ENCODE measurements at places on chromosomes 2 and 18. TPM values are rescaled to one million over a fixed set of nuclear protein-coding genes. Genes with fewer than 3 reads are reported as not detected.

FOXD4L1 gene
- total RNA-seq = 0.03 TPM

DNA sequence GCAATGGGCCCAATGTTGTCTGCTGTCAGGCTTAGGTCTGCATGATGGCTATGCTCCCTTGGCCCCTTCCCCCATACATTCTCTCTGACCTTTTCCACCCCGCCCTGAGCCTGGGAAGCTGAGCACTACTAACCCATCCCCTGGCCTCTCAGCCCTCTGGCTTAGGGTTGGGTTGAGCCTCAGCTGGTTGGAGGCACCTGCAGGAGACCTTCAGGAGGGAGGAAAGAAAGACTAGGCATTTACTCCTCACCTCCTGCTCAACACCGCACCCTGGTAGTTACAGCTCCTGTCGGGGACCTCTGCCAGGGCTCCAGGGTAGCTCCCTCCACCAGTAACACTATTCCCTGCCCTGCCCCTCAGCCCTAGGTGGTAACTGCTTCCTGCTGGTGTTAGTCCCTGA is 80.5 kb downstream of the GALNT14 start:
- no peak for DNase-seq

DNA sequence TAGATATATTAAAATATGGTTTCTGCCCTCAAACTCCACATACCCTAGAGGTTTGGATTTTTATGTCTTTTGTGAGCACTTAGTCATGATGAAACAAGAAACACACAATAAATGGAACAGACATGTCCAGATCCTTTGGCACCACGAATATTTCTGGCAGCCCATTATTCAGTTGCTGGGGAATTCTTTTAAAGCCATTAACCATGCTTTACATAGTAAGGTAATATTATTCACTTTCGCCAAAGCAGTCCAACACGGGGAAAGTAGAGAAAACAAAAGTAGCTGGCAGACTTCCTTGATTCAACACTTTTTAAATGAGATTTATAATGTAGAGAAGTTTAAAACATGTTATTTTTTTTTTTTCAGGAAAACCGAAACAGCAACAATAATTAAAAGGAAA is 235.4 kb downstream of the PIEZO2 start:
- no peak for DNase-seq

DNA sequence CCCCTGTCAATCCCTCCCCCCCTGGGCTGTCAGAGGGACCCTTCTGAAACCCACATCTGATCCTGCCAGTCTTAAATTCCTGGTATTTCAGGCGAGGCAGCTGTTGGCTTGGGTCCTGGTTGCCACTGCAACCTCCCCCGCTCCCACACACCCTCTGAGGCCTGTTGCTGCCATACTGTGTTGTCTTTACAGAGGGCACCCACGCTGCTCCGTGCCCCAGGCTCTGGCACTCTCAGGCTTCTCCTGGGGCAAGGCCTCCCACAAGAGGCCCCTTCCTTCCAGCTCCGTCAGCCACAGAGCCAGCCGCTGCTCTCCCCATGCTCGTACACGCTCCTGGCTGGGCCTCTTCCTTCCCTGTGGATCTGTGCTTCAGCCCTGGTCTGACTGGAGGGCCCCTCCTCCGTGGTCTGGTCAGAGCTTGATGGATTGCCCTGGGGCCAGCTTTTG is 8.6 kb downstream of the CABLES1 start:
- DNase-seq = no peak

POTEJ gene
- total RNA-seq = not detected

DNA sequence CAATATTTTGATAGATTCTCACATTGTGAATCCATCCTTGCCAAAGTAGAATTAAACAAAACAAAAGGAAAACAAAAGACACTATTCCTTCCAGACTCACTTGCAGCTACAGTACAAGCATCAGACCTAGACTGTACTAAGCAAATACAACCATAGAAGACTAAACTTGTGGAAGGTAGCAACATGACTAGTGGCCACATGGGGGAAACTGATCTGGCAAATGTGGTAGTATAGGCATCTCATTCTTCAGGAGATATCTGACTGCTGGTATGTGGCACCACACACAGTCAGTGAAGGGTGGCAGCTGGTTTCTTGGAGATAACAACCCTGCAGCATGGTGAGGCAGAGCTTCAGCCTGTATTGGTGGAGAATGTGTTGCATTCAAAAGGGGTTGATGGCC is 81.0 kb upstream of the ACVR2A start:
- DNase-seq = no peak

MFSD2B gene
- not detected for total RNA-seq

UGT1A3 gene
- total RNA-seq = 0.88 TPM

DNA sequence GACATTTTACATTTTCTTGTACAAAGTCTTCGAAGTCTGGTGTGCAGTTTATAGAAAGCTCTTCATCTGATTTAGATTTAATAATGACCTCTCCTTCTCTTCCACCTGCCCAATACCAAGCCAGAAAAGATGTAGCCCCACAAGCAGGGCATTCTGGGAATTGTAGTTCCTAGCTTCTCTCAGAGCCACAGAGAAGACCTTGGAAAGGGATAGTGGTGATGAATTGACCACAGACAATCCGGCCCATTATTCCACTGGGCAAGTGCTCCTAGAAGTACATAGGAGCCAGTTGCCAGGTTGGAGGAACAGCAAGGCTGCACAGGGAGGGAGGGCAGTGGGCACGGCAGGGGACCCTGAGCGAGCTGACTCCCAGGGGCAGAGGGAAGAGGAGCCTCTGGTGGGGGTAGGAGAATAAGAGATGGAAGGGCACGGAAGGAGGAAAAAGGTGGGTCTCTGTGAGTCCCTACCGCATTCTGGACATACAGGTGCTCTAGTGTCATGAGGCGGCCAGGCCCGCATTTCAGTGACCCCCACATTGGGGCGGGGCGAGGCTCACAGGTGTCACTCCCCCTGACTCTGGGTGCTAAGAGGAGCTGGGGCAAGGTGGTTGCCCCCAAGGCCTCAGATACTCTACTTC is 152.5 kb upstream of the HAAO start:
- no peak for DNase-seq

DNA sequence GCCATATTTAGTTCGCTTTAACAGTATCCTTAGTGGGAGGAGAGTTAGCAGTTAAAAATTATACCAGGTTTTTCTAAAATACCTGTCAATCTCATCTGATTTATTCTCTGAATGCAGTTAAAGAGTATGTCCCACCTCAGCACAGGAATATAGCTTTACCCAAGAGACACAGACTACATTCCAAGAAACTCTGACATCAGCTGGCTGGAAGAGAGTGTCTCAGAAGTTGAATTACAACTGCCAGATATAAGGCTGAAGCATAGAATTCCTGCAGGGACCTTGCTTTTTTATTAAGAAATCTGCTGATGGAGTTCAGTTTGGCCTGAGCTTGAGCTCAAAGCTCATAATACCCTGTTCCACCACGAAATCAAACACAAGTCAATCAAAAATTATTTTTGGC is 25.4 kb upstream of the CNTNAP5 start:
- no peak for DNase-seq

IFIH1 gene
- total RNA-seq = 37.9 TPM

CNGA3 gene
- not detected for total RNA-seq

Measured in foreskin keratinocyte (primary cell).